BE2C (cell line): ENCODE measurements at places on chromosomes 3 and 15.

DNA sequence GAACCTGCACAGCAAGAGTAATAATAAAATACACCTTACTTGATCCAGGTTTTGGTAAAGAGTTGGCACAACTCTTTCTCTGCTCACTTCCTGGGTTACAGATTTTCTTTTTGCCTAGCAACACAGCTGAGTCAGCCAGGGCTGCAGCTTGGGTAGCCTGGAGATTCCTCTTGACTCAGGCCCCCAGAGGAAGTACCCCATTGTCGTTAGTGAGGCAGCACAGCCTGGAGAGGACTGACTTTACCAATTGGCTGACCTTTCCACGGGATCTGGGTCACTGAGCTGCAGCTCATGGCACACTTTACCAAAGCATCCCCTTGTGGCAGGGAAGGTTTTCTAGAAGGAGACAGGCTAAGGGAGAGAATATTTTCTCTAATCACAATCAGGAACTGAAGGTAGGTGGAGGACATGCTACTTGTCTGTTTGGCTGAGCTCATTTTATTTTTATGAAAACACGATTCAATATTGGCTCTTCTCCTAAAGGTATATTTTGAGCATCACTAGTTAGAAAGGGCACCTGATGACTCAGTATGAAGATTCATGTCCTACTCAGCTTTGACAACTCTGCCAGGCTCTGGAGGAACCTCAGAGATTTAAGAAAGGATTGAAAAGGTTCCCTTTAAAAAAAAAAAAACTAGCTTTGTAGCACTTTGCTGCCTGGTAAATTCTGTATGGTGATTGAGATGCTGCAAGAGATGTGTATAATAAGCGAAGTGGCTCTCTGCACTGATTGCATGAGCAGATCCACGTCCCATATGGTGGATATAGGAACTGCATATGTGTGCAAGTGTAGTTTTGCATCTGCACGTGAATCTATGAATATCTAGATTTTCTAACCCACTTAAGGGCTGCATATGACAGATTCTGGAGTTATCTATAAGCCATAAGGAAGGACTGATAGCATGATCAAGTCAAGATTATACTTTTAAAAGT, 124.8 kb downstream of the CHDH start:
- DNase-seq, result no peak

DNA sequence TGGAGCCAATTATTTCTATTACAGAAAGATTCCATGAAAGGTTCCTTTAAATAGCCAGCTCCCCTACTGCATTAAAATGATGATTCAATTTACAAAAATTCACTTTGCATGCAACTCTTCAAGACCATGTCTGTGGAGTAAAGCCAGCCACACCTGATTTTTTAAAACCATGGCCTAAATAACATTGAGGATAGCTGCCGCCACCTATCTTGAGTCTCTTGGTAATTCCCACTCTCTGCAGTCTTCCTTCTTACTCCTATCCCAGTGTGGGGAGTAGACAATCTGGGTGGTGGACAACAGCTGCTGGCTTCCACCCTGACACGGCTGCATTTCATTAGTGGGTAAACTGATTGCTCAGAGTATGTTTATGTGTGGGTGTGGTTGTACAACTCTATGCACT, 10.7 kb downstream of the LRTM1 start:
- DNase-seq, result no peak

DNA sequence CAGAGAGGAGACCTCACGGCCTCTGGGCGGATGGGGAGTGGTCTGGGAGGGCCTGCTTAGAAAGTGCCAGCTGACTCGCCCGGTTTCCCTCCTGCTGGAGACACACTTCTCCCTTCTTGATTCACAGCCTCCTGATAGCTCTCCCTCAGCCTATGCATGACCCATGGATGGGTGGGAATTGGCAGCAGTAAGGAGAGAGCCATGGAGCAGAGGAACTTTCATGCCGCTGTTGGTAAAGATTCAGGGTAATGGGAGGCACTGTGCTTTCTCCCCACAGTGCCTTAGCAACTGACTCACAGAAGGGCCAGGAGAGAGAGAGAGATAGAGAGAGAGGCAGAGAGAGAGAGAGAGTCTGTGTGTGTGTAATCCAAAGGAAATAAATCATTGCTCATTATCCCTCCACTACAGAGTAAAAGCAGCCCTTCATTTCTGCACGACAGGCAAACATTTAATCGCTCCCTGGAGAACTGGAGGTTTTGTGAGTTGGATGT, 82.8 kb downstream of the SEMA5B start:
- peak; percentile 42 for DNase-seq

- peak; percentile 13 for DNase-seq
These were observed 176.9 kb upstream of the ANKRD28 start for GRCh38 chr3:15974647-15975046.

- DNase-seq, result no peak
These were observed 77.2 kb upstream of the FGF12 start for GRCh38 chr3:192804502-192804901.

DNA sequence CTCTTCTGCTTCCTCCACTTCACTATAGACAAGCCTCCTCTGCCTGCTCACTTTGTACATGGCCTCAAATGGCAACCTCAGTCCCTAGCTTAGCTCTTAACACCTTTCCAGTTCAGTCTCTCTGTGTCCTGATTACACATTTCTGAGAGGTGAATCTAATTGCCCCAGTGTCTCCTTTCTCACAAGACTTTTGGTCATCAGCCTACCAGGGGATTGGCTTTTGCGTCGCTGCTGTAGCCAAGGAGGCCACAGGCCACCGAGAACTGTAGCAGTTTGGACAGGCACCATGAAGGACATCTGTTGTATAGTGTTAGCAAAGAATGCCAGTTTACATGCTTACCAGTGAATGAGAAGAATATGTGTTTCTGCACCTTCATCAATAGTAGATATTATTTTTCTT, 8.5 kb downstream of the IREB2 start:
- DNase-seq, result no peak

- DNase-seq, result no peak
These were observed 23.5 kb upstream of the RFTN1 start for GRCh38 chr3:16536996-16537395.

- DNase-seq, result no peak
These were observed 229.2 kb upstream of the MME start for GRCh38 chr3:154850921-154851320.

DNA sequence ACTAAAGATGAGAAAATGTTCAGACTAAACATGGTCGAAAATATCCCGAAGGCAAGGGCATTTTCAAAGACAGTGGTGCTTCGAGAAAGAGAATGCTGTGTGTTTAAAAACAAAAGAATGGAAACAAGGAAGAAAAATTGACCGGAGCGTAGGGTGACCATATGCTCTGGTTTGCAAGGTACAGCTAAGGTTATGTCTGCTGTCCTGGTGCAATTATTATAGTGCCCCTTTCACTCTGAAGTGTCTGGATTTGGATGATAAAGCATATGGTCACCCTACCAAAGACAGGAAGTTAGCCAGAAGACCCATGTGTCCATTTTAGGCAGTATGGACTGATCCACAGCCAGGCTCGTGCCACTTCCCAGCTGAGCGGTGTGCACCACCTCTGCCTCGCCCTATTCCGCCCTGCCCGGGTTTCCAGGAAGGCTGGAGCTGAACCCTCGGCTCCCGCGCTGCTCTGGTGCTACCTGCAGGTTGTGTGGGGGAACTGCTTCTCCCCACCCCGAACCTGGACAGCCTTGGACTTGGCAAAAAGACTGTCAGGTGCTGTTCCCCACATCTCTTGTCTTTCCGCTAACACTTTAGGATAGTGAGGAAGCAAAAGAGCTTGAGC, 25.2 kb downstream of the GOLGA6D start:
- DNase-seq, result peak; percentile 70

GRCh38 chr3:4721511-4721911, 228.4 kb downstream of the ITPR1 start:
- no peak for DNase-seq

- DNase-seq, result peak; percentile 4
These were observed 3.7 kb downstream of the ABTB1 start for GRCh38 chr3:127676456-127676855.

DNA sequence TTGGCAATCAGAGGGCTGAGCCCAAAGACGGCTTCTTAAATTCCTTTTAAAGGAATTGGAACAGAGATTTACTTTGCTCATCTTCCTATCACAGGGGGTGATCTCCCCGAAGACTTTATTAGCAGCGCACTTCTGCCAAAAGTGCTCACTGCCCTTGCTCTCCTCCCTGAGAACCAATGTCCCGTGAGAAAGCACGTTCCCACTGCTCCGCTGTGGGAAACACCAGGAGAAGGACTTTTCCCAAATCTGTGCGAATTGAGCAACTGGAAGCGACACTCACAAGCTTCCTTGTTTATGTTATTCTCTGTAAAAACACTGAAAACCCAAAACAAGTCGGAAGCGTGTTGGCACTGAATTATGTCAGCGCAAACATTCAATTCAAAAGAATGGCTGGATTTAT, 670.8 kb upstream of the NR2F2 start:
- no peak for DNase-seq

- DNase-seq, result no peak
These were observed 66.1 kb upstream of the CHMP2B start for GRCh38 chr3:87161013-87161412.

DNA sequence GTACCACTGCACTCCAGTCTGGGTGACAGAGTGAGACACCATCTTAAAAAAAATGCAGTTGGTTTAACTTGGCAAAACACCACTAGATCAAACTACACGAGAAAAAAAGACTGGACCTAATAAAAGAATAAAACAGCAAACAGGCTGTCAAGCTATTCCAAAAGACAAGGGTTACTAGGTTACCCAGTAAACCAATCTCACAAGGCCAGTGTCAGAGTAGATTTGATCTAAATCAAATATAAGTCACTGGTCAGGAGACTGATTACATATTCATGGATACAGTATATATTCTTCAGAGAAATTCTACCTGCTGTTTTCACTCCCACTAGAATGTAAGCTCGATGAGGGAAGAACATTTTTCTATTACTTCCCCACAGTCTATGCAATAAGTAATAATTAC, 2.5 kb upstream of the GANC start:
- no peak for DNase-seq

- DNase-seq, result no peak
These were observed 45.4 kb downstream of the SSR3 start for GRCh38 chr3:156509189-156510174.

DNA sequence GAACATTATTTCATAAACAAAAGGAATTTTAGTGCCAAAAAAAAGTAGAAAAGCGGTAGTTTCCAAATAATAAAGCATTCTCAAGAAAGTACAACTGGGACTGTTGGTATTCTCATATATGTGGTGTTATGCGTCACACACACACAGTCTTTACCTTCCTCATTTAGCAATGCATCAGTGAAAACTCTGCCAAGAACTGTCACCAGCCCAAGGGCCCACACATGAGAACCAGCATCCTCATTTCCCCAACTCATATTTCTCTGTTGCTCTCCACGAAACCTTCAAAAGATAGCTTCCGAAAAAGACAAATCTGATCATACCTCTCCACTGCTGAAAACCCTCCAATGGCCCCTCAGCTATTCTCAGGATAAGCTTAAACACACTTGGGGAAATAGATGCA, 150.7 kb downstream of the CADPS start:
- no peak for DNase-seq

- DNase-seq, result no peak
These were observed 26.7 kb downstream of the TJP1 start for GRCh38 chr15:29795610-29796009.

DNA sequence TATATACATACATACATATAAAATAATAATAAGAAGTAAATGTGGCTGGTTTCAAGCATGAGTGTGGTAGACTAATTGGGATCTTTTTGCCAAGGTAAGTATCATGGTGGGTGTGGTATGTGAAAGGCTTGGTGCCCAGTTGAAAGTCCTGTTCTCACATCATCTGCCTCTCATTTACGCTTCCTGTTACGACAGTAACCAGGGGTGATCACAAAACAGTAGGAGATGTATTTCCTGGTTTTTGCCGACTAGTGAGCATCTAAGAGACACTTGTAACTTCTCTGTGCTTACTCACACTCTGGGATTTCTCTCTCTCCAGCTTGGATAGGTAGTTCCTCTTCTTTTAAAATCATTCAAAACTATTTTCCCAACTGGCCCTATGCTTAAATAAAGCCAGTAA, 1028.3 kb upstream of the NR2F2 start:
- no peak for DNase-seq

- no peak for DNase-seq
These were observed 20.9 kb downstream of the SSUH2 start for GRCh38 chr3:8623741-8624140.

- no peak for DNase-seq
These were observed 767 bp downstream of the GLT8D1 start for GRCh38 chr3:52704611-52705437.

DNA sequence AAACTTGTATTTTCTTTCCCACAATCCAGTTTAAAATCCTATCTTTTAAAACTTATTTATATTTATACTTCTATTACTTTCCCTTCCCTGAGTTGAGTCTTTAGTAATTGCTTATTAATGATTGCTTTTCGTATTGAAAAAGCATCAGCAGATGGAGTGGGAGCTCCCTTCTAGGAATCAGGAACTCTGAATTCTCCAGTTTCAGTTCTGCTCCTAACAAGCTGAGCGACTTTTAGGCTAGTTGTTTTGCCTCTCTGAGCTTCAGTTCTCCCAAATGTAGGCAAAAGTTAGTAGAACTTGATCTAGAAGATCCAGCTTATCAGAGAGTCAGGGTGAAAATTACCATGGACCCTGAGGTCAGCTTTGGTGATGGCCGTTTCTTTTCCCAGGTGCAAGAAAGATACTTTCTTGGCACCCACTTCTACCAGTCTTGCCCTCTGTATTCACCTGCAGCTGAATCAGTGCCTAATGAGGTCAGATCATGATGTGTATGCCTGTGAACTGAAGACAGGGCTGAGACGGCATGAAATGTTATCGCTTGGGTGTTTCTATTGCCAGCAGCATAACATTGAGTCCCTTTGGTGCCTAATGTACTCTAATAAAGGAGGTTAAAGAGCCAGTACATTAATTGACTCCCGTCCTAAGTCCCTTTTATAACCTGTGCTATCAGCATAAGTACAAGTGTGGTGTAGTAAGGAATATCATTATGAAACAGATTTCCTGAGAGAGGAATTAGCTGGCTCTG, 194.5 kb upstream of the TBC1D5 start:
- no peak for DNase-seq

DNA sequence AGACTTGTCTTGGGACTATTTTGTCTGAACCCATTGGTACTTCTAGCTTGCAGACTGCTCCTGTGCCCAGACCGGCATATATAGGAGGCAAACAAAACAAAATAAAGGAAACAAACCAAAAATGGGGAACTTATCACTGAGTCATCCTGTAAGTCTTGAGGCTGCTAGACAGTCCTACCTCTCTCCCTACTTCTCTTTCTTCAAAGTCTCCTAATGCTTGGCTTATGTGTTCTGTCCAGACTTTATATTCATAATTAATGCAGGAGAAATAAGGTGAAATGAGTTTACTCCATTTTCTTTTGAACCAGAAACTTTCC, 266.2 kb downstream of the ZNF385D start:
- no peak for DNase-seq

- no peak for DNase-seq
These were observed 178.5 kb downstream of the NR1D2 start for GRCh38 chr3:24123596-24123995.

GRCh38 chr3:135982404-135982761, 16.9 kb downstream of the PPP2R3A start:
- DNase-seq, result no peak
